NCI-H1092 (cell line): ENCODE measurements at places on chromosomes 5 and 9.

- DNase-seq = no peak
These were observed 73.8 kb downstream of the DAB2IP start for GRCh38 chr9:121725008-121725775.

- no peak for DNase-seq
These were observed 5.7 kb downstream of the IL3 start for GRCh38 chr5:132065951-132066701.

GRCh38 chr9:35553670-35554543 is 51.2 kb upstream of the TESK1 start:
- DNase-seq = peak; percentile 51

DNA sequence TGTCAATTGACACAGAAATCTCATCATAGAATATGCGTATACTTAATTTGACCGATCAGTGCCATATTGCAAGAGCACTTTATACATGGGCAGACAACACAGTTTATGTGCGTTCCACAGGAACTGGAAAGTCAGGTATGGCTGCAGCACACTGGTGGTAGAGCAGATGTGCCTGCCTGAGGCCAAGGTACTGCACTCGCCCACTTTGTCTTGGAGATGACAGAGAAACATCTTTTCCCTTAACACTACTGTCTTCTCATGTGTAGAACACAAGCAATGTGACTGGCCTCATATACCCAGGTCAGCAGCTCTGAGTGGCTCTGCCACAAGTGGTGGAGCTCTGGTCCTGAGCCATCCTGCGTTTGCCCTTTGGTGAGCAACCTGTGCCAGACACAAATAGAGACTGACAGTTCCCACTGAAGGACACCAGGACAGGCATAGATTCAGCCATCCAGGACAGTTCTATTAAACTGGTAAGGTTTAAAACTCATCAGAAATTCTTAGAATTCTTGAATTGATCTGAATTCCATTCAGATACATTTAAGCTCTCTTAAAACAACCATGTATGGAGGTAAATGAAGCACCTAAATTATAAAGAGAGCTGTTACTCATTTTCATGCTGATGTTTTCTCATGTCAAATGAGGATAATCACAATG is 21.0 kb upstream of the PPP2CA start:
- DNase-seq = no peak

DNA sequence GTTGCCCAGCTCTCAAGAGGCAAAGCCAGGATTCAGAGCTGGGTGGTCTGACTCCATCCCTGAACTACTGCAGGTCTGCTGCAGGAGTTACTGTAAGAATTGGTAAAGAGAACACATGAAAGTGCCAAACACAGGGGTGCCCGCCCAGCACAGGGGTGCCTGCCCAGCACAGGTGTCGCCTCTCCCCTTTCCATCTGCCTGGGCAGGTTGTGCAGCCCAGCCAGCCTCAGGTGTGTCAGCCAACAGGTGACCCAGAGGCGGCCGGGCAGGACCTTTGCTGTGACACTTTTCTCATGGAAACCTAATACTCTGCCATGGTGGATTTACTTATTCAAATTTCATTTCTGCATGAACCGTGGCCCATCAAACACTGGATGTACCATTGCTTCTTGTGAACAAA is 289.7 kb upstream of the IRX4 start:
- no peak for DNase-seq

DNA sequence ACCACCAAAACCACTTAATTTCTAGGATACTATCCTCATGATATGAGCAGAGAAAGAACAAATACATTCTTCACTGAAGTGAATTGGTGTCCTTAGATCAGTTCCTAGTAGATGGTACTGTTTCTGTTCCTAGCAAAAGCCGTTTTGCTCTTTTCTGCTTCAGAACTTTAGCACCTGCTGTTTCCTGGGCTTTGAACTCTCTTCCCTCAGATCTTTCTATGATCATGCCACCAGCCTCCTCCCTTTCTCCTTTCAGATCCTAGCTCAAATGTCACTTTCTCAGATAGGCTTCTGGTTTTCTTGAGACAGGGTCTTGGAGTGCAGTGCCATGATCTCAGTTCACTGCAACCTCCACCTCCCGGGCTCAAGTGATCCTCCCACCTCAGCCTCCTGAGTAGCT is 118.0 kb downstream of the EGFLAM start:
- DNase-seq = no peak

GRCh38 chr5:83388608-83389007 is 82.9 kb upstream of the VCAN start:
- DNase-seq = no peak

GRCh38 chr5:176690911-176691310 is 43.6 kb downstream of the TSPAN17 start:
- no peak for DNase-seq

GRCh38 chr5:16550316-16550952 is 66.4 kb downstream of the RETREG1 start:
- DNase-seq = no peak

DNA sequence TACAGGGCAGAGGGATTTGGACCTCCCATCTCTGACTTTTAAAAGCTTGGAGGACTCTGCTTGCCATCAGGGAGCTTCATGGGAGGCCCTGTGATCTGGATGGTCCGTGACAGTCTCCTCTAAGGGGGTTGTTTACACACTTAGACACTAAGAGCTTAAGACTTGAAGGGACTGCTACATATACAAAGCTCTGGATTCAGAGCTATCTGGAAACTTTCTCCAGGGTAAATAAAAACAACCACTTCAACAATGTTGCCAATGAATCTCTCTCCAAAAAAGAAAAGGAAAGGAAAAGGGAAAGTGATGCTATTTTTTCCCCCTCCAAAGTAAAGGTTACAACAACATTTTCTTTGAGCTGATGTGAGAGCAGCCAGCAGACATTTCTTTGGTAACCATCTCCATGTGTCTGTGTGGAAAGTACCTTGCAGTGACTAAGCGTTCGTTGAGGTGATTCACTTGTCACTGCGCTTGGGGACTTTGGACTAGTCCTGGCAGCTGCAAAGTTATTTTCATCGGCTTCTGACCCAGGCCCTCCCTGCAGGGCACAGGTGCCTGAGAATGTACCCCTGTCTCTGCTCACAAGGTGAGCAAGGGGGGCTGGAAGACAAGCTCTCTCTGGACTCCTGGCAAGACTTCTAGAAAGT is 262.1 kb upstream of the KLF4 start:
- DNase-seq = no peak

DNA sequence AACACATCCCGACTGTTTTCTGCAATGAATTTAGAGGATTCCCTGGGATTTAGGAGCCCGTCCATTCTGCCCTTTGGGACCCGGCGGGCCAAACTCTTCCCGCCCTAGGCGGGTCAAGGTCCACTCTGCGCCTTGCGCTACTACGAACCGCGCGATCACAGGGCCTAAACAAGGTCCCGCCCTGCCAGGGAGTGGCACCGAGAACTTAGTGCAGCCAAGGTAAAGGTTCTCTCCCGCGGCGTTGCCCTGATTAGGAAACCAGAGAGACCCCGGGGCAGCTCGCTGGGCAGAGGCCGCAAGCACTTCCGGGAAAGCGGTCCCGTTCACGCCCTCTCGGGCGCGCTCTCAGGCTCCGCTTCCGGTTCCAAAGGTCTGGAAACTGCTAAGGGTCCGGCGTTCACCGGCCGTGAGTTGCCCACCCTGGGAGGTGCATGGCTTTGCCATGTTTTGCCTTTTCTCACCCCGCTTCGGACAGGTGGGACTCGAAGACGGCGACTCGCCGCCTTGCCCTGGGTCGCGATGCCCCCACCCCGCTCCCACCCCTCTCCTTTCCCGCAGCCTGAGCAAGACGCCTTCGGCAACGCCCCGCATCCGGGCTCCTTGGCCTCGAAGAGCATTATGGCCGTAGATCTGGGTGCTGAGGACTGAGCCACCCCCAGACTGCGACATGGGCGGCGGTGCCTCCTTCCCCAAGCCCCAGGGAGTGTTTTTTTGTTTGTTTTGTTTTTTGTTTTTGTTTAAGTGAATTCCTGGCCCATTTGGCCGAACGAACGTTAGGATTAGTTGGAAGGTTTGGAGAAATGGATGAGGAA is 23.4 kb downstream of the HNRNPK start:
- peak; percentile 67 for DNase-seq

DNA sequence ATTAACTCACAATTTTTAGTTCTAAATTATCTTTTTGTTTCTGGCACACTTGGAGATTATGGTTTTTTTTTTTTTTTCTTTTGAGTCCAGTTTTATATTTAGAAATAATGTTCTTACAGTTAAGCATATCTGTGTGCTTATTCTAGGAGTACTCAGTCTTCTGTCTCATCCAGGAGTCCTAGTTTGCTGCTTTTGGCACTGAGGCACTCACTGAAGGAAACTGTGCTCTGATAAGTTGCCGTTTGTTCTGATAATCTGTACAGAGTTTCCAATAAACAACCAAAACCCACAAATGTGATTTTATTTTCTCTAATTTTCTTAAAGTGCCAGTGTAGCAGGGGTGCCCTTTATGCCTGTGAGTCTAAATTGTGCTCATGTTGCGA is 251.0 kb downstream of the LRRC70 start:
- no peak for DNase-seq

DNA sequence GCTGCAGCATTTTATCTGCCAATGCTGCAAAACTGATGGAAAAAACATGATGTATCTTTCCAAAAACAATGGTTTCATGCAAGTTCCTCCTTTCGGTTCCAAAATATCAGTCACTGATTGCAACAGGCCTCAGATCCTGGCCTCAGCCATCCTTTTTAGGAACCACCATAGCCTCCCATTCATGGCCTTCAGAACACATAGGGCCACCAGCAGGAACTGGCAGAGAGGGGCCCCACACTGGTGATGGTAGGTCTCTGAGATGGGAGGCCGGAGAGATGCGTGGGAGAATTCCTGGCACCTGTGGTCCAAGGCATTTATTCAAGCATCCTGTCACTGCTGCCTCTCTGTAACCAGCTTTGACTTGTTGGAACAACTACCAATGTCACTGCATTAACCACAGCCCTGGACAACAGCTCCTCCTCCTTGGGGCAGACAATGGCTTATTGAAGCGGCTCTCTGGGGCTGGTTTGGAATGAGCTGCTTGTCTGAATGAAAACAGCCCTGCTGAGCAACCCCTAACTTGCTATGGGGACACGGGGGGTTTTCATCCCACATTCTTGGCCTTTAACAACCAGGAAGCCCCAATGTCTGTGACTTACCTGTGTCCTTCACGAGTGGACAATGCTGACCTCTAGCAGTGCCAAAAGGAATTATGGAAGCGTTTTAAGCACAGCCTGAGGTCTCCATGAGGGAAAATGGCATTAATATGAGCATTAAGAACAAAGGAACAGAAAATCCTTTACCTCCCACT is 108.1 kb downstream of the LHFPL2 start:
- no peak for DNase-seq

GRCh38 chr5:34691326-34691725 is 35.2 kb downstream of the RAI14 start:
- DNase-seq = no peak

- DNase-seq = no peak
These were observed 66.4 kb downstream of the SETX start for GRCh38 chr9:132288361-132288760.

DNA sequence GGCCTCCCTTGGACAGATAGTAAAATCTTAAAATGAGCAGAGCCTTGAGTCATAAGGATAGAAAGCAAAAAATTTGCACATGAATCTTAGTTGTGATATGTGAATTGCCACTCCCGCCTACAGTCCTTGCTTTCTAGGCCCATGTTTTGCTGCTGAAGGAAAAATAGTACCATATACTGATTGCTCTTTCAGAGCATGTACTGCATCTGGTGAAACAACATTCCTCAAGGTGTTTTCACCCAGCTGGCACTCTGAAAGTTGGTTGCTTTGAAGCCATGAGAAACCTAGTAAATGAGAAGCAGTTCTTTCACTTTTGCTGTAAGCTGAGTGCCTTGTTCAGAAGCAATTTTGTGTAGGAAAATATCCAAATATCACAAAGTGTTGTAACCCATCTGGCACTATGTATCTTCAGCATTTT is 10.3 kb downstream of the CDC37L1 start:
- no peak for DNase-seq

DNA sequence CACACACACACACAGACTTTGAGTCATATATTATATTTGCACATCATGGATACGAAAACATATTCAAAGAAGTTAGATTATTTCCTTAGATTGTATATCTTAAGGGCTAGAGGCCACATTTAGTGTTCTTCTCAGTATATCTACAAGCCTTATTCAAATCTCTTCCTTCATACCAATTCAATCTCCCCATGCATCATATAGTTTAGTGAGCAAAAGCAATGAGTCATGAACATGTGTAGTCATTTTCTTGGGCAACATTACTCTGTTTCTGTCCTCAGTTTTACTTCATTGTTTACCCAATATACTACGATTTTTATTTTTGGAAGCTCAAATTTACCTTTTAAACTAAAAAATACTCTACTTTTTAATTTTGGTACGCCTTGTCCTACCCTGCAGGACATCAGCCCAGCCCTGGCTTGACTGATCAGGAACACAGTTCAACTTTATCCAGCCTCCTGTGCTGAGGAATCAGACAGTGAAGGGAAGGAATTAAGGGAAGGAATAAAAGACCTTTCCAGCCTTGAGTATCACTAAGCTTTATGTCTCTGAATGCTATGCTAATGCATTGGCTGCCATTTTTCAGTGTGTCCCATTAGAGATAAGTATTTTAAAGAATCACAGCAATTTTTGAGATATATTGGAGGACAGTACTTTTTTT is 101.7 kb upstream of the FST start:
- DNase-seq = no peak

DNA sequence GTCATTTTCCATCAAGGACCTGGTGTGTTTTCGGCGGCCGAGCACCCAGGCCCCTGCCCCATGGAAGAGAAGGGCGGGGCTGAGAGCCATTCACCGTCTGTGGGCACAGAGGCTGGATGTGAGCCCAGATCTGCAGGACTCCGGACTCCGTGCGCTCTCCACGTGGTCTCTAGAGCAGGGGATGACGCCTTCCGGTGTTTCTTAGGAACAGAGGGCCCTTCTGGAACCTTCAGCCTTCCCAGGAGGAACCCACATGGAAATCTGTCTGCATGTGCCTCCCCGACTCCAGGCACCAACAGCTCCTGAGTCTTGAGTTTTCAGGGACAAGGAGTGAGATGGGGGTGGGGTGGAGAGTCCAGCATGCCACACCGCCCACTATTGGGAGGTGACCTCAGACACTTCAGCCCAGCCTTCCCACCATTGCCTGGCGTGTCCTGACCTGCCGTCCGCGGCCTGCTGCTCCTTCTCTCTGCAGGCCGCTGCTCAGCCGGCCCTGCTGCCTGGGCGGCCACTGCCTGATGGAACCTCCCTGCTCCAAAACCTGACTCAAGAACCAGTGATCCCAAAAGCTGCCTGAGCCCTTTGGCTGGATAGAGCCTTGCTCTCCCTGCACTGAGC is 2.4 kb upstream of the RXRA start:
- DNase-seq = no peak

- peak; percentile 68 for DNase-seq
These were observed at the start of gene SPIN1 for GRCh38 chr9:88388203-88388885. Gene SPIN1 (plus strand): TSS chr9:88388444. CDS start chr9:88426540, 38,096 bp downstream.
